ENCODE measurements at places on chromosomes 6 and 20.

- DNase-seq: no peak
These were observed 1211.1 kb upstream of the GJE1 start for GRCh38 chr6:140921366-140922226.

- DNase-seq: no peak
These were observed 4.4 kb upstream of the PRIM2 start for GRCh38 chr6:57313009-57313408.

DNA sequence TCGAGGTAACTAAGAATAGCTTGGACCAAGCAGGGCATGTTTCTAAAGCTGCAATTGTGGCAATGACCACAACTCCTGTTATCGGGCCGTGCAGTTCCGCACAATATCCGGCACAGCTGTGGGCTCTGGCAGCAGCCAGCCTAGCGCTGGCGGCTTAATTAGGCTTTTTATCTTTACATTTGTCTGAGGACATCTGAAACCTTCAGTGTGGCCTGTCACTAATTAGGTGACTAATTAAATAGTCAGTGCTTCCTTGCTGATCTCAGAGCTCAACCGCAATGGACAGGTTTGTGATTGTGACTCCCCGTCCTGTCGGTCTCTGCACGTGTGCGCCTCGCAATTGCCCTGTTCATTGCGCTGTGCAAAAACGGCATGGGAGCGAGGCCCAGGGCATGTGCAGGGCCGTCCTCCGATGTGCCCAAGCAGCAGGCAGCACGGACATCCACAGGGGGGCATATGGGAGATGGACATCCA lies 134.8 kb upstream of the INSM1 start:
- DNase-seq: no peak

- DNase-seq: no peak
These were observed 879 bp upstream of the INSM1 start for GRCh38 chr20:20366876-20367574.

- no peak for DNase-seq
These were observed 534.3 kb downstream of the BMP2 start for GRCh38 chr20:7301807-7302206.

DNA sequence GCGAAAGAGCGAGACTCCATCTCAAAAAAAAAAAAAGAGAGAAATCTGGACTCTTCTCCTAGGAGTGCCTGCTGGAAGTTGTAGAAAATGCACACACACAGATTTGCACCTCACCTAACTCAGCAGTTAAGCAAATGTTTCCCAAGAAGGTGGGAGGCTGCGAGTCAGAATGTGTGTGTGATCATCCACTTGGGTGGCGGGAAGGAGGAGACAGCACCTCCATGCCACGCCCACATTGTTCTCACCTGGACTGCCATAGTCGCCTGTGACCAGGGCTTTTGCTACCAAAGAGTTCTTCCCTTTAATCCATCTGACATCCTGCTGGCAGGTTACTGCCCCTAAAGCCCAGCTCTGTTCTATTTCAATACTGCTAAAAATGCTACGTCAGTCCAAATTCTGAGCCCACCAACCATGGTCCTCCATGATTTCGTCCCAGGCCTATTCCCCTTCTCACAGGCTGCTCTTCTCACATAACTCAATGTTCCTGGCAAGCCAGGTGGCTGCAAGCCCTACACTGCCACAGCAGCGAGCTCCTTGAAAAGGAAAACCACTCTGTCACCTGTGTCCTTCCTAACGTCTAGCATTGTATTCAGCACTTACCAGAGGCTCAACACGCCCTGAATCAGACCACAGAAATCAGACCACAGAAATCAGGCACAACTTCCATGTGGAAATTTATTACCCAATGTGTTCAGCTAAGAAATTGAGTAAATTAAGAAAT lies 77.5 kb downstream of the PSMG4 start:
- no peak for DNase-seq

DNA sequence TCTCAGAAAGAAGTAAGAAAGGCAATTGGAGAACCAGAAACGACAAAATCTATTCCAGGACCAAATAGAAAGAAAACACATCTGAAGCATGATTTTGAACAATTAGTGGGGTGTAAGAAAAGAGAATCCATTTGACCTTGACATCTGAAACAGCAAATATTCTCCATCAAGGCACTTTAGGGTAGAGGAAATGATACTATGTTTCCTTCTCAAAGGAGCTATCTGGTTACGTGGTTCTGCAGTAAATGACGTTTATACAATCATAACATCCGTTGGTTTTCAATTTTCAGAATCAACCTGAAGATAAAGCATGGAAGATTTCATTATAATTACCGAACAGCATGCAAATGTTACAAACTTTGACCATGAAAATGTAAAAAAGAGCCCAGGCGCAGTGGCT lies 8.2 kb upstream of the SIGLEC1 start:
- no peak for DNase-seq

- no peak for DNase-seq
These were observed 196.2 kb upstream of the THEMIS start for GRCh38 chr6:128097009-128097408.

GRCh38 chr20:16537918-16538317 lies 35.3 kb downstream of the KIF16B start:
- no peak for DNase-seq

- no peak for DNase-seq
These were observed 163.3 kb downstream of the SOBP start for GRCh38 chr6:107653183-107653580.

DNA sequence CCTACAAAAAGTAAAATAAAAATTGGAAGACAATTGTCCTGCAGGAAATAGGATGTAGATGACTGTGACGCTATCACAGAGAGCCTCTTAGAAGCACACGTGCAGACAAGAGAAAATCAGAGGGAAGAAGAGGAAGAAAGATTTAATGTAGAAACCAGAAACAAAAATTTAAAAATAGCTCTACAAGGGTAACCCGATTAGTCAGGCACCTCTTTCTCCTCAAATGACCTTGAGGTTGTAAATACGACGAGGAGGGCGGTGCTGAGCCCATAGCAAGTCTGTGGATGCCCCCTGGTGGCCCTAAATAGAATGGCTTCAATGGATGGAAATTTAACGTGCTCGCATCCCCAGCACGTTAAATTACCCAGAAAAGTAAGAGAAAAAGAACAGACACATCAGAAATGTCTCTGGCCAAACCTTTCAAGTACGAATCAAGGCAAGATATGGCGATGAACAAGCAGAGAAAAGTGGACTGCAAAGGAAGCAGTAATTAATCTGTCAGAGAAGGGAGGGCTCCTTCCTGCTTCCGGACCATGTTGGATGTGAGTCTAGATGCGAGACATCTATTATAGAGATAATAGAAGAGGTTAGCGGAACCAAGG lies 4.2 kb upstream of the PRPH2 start:
- peak; percentile 53 for DNase-seq

GRCh38 chr20:36607586-36608387 lies 2.2 kb downstream of the RAB5IF start:
- no peak for DNase-seq

DNA sequence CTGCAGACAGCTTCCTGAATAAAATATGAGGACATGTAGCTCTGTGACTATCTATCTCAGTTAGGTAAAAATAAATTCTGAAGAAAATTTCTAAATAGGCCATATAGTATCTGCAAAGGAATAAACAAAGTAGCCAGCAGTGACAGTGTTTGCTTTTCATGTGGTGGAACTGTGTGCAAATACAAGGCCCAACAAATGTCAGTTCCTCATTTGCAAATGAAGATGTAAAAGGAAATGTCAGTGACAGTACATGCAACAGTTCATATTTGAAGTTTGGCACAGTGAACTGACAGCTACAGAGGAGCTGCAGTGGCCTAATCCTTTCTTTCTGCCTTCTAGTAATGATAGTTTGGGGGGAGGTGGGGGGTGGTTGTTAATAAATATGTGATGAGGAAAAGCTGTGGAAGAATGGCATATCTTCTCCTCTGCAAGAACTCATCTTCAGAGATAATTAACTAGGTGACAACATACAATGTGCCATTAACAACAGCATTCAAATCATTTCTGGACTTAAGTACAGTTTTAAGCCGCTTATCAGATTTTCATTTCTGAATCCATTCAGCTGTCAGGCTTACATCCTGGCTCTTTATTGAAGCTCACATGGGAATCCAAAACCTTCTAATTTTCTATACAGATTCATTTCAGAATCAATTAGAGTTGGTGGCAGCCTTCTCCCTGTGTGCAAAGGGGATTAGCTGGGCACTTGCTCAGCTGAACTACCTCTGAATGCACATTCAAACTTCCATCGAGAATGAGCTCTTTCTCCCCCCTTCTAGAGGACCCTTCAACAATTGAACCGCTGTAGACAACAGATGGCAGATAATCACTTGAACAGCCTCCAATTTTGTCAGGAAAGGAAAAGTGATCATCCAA lies 1059.0 kb upstream of the EPHA7 start:
- DNase-seq: no peak

DNA sequence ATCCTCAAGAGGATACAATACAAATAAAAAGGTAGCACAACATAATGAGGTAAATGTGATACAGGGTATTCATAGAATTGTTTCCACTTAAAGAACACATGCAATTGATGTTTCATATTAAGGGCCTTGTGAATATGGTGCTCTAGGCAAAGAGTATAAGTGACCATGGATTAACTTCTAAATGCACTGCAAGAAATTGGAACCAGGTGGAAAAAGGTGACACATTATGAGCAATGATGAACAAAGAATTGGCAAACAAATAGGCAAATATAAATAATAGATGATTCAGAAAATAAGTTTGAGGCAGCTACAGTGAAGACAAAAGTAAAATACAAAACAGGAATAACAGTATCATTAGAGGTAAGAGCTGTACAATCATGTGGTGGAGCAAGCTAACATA lies 192.0 kb downstream of the GRIK2 start:
- no peak for DNase-seq

DNA sequence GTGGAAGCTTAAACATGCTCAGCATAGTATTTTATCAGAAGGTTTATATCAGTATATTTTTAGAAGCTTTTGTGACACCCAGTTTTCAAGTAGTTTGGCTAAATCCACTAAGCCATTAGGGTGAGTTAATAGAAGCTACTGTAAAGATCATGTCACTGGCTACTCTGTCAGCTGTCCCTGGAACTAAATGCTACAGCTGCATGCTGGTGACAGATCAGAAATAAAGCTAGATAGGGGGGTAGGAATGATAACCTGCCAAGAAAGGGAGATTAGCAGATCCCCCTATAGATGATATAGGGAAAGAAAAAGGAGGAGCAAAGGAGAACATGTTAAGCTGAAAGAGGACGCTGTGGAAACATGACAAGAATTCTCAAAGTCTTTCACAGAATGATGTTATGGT lies 363.2 kb downstream of the QKI start:
- DNase-seq: no peak

DNA sequence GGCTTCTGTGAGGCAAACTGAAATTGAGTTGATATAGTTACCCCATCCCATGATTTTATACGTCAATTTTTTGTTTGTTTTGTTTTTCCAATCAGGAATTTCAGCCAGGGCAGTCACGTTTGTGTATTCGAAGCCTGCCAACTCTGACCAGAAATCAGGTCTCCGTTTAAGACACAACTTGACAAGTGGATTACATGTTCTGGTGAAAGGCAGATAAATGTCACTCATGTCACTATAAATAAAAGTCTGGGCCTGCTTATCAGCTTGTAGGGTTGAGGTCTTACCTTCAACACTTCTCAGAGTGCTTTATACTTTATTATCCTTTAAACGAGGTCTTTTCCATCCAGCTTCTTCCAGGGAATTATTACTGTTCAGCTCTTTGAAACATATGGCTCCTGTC lies 8.4 kb upstream of the XRN2 start:
- DNase-seq: no peak

DNA sequence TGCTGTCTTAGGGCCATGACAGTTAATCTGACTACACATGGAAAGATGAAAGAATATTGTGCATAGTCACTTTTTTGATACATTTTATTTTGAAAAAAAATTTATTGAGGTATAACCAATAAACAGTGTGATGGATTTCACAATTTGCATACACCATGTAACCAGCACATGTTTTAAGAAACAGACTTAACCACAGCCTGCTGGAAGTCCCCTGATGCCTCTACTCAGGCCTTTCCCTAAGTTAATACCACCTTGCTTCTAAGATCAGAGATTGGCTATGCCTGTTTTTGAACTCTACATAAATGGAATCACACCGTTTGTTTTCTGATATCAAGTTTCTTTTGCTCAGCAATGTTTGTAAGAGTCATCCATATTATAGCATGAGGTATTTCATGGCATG lies 136.3 kb downstream of the CFAP61 start:
- DNase-seq: no peak

GRCh38 chr6:23340271-23340670 lies 770.9 kb downstream of the HDGFL1 start:
- no peak for DNase-seq

DNA sequence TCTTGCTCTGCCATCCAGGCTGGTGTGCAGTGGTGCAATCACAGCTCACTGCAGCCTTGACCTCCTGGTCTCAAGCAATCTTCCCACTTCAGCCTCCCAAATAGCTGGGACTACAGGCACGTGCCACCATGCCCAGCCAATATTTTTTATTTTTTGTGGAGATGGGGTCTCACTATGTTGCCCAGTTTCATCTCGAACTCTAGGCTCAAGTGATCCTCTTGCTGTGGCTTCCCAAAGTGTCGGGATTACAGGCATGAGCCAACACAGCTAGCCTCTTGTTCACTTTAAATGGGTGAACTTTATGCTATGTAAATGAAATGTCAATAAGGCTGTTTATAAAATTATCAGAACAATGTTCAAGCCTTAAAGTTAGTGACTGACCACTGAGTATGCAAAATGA lies 37.1 kb downstream of the SAMD3 start:
- no peak for DNase-seq

DNA sequence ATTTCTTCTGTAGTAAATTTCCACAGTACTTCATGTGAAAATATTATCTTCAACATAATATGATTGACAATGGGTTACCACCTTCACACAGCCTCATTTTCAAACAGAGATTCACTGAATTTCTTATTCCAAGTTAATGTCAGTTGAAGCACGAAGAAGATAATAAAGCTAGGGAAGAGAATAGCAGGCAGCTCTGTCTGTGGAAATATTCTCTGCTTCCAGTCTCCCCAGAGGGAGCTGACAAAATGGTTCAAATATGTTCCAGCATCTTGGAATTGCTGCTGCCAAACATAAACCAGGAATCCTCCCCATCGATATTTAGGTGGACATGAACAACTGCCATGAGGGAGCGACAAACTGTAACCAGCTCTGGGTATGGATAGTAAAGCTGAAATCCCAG lies 224.8 kb downstream of the GJA1 start:
- DNase-seq: no peak

DNA sequence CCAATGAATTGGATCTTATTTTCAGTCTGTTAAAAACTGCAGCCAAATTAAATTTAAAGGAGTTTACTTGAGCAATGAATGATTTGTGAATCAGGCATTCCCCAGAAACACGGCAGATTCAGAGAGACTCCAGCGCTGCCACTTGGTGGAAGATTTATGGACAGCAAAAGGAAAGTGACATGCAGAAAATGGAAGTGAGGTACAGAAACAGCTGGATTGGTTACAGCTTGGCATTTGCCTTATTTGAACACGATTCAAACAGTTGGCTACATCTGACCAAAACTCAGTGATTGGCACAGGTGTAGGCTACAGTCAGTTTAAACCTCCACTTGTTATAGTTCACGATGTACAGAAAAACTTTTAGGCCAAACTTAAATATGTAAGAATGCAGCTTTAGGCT lies 257.6 kb upstream of the IMPG1 start:
- no peak for DNase-seq

GRCh38 chr20:61595216-61595615 lies 343.2 kb downstream of the CDH4 start:
- no peak for DNase-seq

All from stimulated activated CD4-positive, alpha-beta T cell treated with anti-CD3 and anti-CD28 coated beads, Interleukin-1b, Interleukin-23, amount 100 ng/mL, for 1 hour (primary cell).